ENCODE measurements at places on chromosomes 4 and X.

- no peak for DNase-seq
These were observed 531.9 kb downstream of the INPP4B start for GRCh38 chr4:142314247-142314646.

DNA sequence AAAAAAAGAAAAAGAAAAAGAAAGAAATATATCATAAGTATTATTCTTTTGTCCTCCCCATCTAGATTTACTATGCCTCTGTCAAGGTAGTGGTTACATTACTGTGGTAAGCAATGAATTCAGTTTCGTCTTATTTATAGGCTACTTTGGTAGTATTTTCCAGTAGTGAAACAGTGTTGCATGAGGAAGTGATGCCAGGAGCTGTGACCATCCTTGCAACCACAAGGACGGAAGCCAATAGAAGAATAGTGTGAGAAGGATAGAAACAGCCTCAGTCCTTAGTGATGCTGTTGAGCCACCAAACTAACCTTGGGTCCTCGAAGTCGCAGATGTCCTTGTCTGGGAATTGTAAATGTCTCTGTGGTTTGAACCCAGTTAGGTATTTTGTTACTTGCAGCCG lies 328.5 kb downstream of the PPP3CA start:
- no peak for DNase-seq

- DNase-seq, result no peak
These were observed 342 bp downstream of the EOLA2 start for GRCh38 chrX:149937871-149938426.

- no peak for DNase-seq
These were observed 45.4 kb downstream of the CC2D2A start for GRCh38 chr4:15515106-15515505.
